NCI-H1048 (cell line): ENCODE measurements at places on chromosomes 2 and 18.

DNA sequence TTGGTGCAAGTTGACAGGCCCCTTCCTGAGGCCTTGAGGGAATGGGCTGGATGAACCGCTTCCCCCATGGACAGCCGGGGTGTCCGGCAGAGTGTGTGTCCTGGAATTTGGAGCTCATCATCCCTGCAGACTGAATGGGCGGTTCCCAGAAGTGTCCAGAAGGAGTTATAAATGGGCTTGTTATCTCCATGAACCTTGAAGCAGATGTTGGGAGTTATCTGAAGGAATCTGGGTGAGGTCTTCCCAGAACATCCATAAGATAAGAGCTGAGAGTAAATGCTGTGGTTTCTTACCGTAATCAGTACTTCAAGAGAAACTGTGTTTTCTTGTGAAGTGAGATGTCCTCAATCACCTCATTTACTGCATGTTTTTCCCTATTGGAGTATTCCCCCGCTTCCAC, 21.1 kb downstream of the PLB1 start:
- DNase-seq = no peak

GRCh38 chr2:161422816-161423403, 6.8 kb downstream of the TBR1 start:
- DNase-seq = no peak

- DNase-seq = no peak
Observed at GRCh38 chr2:108459441-108459840, 10.4 kb downstream of the GCC2 start.

- no peak for DNase-seq
Observed at GRCh38 chr2:35787302-35788031, 568.1 kb upstream of the CRIM1 start.

DNA sequence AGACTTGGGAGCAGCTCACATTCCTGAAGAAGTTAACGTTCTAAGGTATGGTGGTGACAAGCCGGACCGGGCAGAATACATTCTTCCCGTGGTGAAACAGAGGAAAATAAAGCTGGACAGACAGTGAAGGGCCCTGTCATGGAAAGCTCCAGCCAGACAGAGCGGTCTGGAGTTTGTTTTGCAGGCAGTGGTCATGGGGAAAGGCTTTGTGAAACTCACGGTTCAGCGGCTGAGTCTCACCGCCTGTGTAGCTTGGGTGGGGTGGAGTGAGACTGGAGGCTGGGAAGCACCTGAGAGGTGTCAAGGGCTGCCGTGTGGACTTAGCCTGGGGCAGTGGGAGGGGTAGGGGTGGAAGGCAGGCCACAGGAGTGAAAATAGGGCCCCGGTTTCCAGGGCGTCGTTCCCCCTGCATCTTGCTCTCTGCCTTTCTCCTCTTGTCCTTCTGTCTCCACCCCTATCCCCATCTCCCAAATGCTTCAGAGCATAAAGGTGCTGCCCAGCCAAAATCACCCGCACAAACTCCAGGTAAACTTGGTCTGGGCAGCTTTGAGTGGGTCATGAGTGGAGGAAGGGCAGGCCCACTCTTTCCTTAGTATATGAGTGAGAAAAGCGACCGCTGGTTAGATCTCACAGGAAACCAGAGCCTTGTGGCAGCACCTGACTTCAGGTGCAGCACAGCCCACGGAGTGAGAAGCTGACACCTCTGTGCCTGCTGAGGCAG, 11.4 kb upstream of the SLC20A1 start:
- no peak for DNase-seq

- no peak for DNase-seq
Observed at GRCh38 chr2:168392024-168392423, 64.0 kb upstream of the CERS6 start.
